ENCODE measurements at places on chromosomes 5 and 9. TPM values are rescaled to one million over a fixed set of nuclear protein-coding genes. Genes with fewer than 3 reads are reported as not detected.

DNA sequence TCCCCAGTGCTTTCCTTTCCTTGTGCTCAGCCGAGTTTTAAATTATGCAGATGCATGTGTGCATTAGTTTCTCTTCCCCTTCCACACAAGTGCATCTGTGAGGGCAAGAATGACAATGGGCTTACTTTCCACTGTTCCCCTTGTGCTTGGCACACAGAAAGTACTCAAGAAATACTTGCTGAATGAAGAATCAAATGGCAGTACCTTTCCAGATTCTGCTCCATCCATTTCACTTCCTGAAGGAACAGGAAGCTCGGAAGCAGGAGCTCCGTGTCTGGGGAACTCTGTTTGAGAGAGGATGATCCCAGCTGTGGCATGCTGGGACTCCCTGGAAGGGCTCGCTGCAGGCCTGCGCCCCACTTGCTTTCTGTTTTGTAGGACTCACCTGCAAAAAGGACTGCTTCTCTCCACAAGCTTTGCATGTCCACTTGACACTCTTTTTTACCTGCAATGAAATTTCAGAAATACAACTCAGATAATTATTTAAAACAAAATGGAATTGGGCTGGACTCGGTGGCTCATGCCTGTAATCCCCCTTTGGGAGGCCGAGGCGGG, 5.5 kb downstream of the MRNIP start:
- no peak for DNase-seq

The AFF4 gene
- total RNA-seq = 65.2 TPM

The ITGA2 gene
- total RNA-seq = 19.2 TPM

The SLC45A2 gene
- 0.75 TPM for total RNA-seq

- no peak for DNase-seq
These were observed 71.8 kb downstream of the SMARCA2 start for GRCh38 chr9:2086971-2087370.

The LVRN gene
- total RNA-seq = 2.8 TPM

The PHF19 gene
- total RNA-seq = 11.6 TPM

DNA sequence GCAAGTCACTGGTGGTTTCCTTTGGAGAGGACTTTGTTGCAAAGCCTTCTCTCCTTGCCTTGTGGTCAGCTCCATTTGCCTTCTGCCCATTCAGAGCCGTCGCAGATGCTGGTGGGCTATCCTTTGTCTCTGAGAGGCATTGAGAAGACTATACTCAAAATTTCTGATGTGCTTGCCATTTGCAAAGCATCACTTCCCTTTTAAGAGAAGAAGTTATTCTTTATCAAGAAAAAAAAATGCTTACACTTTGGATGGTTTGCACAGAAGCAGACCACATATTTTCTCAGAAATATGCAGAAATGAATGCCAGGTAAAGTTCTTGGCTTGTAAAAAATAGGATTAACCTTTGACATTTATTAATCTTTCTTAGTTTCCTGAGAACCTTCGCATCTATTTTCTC, 195.8 kb upstream of the KLF4 start:
- no peak for DNase-seq

- DNase-seq = peak; percentile 35
These were observed 71.7 kb upstream of the WWC1 start for GRCh38 chr5:168219515-168220410.

The PCDHA1 gene
- not detected for total RNA-seq

DNA sequence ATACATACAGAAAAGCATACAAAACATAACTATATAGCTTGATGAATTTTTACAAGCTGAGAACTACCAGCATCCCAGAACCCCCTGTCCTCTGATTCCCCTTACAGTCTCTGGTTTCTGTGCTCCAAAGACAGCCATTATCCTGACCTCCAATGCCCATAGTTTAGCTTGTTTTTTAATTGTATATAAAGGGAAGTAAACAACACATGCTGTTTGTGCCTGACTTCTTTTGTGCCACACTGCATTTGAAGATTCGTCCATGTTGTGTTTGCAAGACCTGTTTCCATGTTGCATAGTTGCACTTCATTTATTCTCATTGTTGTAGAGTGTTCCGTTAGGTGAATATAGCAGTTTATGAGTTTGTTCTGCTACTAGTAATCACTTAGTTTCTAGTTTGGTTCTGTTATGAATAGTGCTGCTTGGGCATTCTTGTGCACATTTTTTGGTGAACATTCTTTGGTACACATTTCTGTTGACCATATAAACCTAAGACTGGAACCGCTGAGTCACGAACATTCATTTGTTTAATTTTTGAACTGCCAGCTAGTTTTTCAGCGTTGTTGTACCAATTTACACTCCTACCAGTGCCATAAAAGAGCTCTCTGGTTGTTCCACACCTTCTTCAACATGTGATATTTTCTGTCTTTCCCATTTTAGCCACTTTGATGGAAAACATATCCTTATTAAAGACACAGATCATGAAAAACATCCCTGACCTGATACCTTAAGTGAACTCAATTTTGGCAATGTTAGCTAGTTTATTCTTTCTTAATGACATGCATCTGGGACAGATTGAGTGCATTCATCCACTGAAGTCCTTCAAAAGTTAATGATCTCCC, 78.1 kb upstream of the ANXA1 start:
- DNase-seq = no peak

DNA sequence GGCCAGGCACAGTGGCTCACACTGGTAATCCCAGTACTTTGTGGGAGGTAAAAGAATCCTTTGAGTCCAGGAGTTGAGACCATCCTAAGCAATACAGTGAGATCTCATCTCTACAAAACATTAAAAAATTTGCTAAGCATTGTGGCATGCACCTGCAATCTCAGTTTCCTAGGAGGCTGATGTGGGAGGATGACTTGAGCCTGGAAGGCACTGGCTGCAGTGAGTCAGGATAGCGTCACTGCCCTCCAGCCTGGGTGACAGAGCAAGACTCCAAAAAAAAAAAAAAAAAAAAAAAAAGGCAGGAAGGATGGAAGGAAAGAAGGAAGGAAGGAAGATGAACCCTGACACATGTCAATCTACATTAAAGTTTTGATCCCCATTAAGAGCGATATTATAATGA, 1452.2 kb upstream of the ACO1 start:
- DNase-seq = no peak

- no peak for DNase-seq
These were observed 135.3 kb upstream of the IL12B start for GRCh38 chr5:159465604-159466003.

The SPINK7 gene
- not detected for total RNA-seq

GRCh38 chr5:109563189-109563588, 126.5 kb upstream of the MAN2A1 start:
- DNase-seq = no peak

DNA sequence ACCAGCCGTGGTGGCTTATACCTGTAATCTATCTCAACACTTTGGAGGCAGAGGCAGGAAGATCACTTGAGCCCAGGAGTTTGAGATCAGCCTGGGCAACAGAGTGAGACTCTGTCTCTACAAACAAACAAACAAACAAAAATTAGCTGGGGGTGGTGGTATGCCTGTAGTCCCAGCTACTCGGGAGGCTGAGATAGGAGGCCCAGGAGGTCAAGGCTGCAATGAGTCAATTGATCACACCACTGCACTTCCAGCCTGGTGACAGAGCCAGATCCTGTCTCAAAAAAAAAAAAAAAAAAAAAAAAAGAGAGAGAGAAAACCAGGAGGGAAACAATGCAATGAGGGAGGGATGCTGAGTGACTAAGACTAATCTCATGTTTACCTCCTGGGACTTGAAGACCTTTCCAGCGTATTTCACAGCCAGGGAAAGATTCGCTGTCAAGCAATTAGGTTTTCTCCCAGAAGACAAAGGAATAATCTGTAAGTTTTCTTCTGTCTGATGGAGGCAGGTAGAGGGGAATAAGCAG, 51.1 kb upstream of the MIER3 start:
- DNase-seq = no peak

DNA sequence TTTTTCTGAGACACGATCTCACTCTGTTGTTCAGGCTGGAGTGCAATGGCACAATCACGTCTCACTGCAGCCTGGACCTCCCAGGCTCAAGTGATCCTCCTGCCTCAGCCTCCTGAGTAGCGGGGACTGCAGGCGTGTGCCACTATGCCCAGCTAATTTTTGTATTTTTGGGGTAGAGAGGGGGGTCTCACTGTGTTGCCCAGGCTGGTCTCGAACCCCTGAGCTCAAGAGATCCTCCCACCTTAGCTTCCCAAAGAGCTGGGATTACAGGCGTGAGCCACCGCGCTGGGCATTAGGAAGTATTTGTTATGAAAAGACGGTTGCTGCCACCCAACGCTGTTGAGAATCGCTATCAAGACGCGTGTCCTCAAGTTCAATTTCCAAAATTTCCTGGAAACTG, 180.9 kb upstream of the TBCA start:
- DNase-seq = no peak

- no peak for DNase-seq
These were observed 74.4 kb downstream of the GLIS3 start for GRCh38 chr9:4225291-4226028.

GRCh38 chr9:87657190-87657589, 68.7 kb upstream of the CTSL start:
- DNase-seq = no peak

GRCh38 chr5:55232985-55233928, at the start of gene CCNO:
Gene CCNO (minus strand): TSS chr5:55233608. CDS start chr5:55233523, 85 bp downstream.
- DNase-seq = peak; percentile 75

The DIPK1B gene
- total RNA-seq = 2.1 TPM

The HRH2 gene
- total RNA-seq = 0.84 TPM

GRCh38 chr5:36215910-36216309, 25.8 kb downstream of the NADK2 start:
- DNase-seq = no peak

The LHX6 gene
- 2.1 TPM for total RNA-seq

- DNase-seq = no peak
These were observed 25.1 kb downstream of the NANS start for GRCh38 chr9:98081477-98082219.

The NR2F1-AS1 gene
- total RNA-seq = 2.2 TPM

The EIF4E1B gene
- not detected for total RNA-seq

The FNBP1 gene
- 53.0 TPM for total RNA-seq

DNA sequence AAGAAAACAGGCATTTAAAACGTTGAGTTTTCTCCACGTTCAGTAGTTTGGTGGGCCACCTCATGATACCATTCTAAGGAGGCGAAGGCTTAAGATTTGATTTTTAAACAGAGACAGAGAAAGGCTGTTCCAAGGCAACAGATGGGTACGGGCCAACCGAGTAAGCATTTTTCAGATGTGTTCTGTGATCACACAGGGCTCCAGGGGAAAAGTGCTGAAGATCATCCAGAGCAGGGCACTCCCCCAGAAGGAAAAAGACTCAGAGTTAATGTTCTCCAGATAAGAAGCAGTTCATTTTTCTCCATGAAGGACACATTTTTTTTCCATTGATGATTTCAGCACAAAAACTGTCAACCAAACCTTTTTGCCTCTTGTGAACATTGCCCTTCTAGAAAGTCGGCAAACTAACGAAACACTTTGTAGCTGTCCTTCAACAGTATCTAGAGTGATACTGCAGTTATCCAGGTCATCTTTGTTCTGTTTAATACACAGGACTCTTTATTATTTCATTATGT, 138.7 kb downstream of the ALDH1A1 start:
- no peak for DNase-seq

The CD14 gene
- total RNA-seq = 35.5 TPM

The CERCAM gene
- 2.9 TPM for total RNA-seq

DNA sequence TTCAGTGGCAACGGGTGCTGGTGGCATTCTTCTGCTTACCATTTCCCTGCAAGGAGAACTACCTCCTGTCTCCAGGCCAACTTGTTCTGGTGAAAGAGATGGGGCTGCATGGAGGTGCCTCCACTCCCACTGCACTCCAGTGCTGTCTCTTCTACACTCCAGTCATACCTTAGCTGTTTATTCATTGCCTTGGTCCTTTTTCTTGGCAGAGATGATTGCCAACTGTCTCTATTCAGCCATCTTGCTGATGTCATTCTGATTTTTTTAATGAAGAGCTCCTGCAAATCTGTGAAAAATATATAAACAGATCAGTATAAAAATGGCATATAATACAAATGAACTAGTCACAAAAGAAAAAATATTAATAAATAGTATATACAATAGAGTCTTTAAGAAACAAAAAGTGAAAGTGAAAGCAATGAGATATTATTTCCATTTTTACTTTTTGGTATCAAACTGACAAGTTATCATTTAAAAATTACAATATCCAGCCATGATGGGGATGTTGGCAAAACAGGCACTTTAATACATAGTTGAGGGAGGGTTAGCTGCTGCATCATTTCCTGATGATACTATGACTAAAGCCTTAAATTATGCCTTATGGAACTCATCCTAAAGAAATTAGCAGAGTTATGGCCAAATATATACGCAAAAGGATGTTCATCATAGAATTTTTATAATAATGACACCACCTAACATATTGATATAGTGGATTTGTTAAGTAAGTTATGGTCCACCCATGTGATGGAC, 109.4 kb downstream of the CARTPT start:
- no peak for DNase-seq

GRCh38 chr5:8094304-8094703, 225.4 kb downstream of the MTRR start:
- no peak for DNase-seq

DNA sequence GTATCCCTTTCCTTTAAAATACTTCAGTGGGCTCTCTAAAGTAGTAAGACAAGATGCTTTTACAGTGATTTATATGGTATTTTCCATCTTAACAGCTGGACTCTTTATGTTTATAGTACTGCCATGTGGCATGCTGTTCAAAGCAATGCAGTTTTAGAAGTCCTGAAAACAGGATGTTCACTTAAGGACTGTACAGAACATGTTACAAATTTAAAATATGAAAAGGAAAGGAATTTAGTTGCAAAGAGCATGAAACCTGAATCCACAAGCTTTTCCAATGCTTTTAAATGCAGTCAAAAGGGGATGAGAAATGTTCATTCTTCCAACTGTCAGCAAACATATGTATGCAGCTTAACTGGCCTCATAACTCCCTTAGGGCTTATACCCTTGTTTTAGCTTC, 580.2 kb downstream of the EFNA5 start:
- no peak for DNase-seq

DNA sequence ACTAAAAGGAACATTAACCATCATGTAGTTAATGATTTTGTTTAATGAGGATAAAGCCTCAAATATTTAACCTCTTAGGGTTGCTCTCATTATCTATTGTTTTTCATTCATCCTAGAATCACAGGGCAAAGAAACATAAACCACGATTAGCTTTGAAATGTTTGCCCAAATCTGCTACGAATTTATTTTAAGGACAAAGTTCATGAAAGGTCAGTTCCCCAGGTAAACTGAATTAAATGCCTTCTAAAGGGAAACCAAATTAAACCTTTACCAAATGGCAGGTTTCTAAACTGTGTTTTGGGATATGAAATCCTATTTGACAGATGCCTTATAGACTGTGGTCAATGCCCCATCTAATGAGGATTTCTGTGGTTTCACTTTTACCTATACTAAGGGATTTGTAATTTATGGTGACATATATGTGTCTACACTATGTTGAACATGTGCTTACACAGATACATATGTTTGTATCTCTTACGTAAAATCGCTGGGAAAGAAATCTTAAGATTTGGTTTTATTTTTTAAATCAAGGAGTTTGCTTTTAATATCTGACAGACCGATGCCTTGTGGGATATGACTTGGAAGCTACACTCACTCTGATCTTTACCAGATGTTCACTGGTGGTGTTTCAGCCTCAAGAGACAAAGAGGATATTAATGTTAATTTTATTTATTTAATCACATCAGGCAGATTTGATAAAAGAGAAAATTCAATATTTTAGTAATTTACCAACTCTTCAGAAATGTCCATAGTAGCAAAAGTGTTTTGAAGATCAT, 188.4 kb downstream of the GLIS3 start:
- no peak for DNase-seq
